ENCODE measurements at places on chromosomes 7 and 10.

- no peak for DNase-seq
Measured at GRCh38 chr7:41122256-41122987, 580.5 kb downstream of the INHBA start.

DNA sequence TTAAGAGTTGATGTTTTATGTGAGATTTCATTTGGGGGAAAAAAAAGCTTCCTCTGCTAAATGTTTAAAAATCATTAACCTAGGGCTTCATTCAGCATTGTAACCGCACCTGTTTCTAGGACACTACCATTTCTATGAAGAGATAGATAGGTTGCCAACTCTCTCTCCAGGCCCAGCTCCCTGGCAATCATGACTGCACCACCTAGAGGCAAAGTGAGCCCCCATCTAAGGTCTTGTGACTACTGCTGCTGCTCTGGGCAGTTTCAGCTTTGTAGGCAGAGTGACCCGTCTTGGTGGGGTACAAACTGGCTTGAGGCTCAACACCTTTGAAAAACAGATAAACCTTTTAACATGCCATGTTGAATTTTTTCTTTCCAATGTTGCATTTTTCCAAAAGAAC lies 27.3 kb upstream of the MRC1 start:
- no peak for DNase-seq

GRCh38 chr10:74282848-74283210 lies 131.8 kb downstream of the ADK start:
- no peak for DNase-seq

- DNase-seq: no peak
Measured at GRCh38 chr10:77071001-77071511, 566.6 kb downstream of the KCNMA1 start.

- peak; percentile 16 for DNase-seq
Measured at GRCh38 chr7:35035511-35035961, 1.7 kb downstream of the DPY19L1 start.

Measured in fibroblast of skin of left quadriceps (primary cell).